ENCODE measurements at places on chromosomes 12 and 14.

DNA sequence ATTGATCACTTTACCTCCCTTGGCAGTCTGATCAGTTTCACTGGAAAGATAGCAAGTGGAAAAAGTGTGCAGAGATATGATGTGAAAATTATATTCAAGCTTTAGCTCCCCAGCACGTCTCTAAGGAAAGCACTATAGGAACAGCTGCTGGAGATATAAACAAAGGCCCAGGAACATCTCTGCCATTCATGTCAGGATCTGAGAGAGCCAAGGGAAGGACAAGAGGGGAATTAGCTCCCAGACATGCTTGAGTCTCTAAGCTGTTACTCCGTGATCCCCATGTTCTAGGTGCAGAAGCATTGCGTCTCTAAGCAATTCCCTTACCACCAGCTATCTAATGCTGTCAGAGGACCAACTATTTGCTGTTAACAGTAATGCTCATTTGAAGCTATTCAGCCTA is 700.2 kb downstream of the DIO2 start:
- no peak for DNase-seq

GRCh38 chr12:2984249-2984648 is 25.1 kb downstream of the TEAD4 start:
- DNase-seq: no peak

GRCh38 chr12:127767656-127768055 is 499.3 kb upstream of the TMEM132C start:
- no peak for DNase-seq

DNA sequence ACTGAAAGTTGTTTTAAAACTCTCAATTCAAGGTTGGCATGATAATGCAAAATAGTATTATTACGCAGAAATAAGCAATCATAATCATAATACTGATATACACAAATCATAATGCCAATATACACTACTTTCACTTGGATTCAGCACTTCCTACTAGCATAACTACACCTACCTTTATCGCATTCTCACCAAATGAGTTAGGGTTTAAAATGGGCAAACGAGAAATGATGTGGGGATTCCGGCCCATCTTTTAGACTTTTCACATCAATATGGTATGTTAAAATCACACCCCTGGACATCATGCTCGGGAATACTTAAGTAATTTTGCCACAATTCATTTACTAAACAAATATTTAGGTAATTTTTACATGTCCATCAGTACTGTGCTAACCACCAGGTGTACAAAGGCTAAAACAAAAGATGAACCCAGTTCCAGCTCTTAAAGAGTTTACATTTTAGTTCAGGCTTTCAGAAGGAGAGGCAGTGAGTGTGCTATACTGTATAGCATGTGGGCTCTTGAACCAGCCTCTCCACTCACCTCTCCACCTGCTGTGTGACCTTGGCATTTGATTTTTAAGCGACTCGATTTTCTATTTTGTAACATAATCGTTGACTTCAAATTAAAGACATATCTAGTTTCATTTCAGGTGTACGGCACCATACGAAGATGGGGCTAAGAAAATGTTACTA is 1.1 kb upstream of the USP15 start:
- no peak for DNase-seq

DNA sequence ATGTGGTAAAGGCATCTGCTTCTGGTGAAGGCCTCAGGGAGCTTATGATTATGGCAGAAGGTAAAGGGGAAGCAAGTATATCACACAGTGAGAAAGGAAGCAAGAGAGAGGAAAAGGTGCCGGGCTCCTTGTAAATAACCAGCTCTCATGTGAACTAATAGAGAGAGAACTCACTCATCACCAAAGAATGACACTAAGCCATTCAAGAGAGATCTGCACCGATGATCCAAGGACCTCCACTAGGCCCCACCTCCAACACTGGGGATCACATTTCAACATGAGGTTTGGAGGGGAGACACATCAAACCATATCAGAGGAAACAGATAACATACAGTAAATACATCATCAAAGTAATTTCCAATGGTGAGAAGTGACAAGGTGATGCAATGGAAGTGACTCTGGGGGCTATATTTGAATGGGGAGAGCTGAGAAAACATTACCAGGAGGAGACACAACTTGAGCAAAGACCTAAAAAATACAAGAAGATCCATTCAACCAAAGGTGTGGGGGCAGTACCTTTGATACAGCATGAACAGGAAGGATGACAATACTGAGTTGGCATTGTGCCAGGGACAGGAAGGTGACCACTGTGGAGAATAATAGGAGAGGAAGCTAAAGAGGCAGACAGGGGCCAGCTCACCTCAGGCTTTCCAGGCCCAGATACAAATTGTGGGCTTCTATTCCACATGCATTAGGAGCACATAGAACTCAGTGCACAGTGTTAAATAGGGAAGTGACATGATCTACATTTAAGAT is 134.4 kb upstream of the GRIP1 start:
- no peak for DNase-seq

Data from natural killer cell treated with Interleukin-12 subunit alpha and Interleukin-12 subunit beta and Interleukin-15 and Interleukin-18, amount 100 ng/mL, for 72 hours (primary cell).